ENCODE measurements at places on chromosomes 11 and 22. TPM values are rescaled to one million over a fixed set of nuclear protein-coding genes. Genes with fewer than 3 reads are reported as not detected.

KCNK7 gene
- not detected for total RNA-seq

SSTR3 gene
- total RNA-seq = 0.37 TPM

UCP3 gene
- total RNA-seq = 0.58 TPM

FAM227A gene
- 39.1 TPM for total RNA-seq

RPL3 gene
- total RNA-seq = 940 TPM

CRYBB3 gene
- total RNA-seq = not detected

CNGA4 gene
- not detected for total RNA-seq

LRRN4CL gene
- total RNA-seq = 14.2 TPM

PRAME gene
- not detected for total RNA-seq

TIMM10B gene
- total RNA-seq = 103 TPM

DMC1 gene
- 10.1 TPM for total RNA-seq

ARHGAP8 gene
- total RNA-seq = 8.4 TPM

ACER3 gene
- total RNA-seq = 20.4 TPM

EIF3D gene
- total RNA-seq = 153 TPM

ZNF215 gene
- total RNA-seq = 0.89 TPM

DRAP1 gene
- 18.7 TPM for total RNA-seq

MIAT gene
- 5.1 TPM for total RNA-seq

TEX54 gene
- total RNA-seq = not detected

LRRC10B gene
- total RNA-seq = 1.3 TPM

EXT2 gene
- 10.5 TPM for total RNA-seq

SCGB2A2 gene
- total RNA-seq = not detected

PGA5 gene
- 67.5 TPM for total RNA-seq

HEPN1 gene
- not detected for total RNA-seq

MFRP gene
- total RNA-seq = not detected

DGCR6 gene
- total RNA-seq = not detected

DPAGT1 gene
- total RNA-seq = 2.3 TPM

GRM5 gene
- not detected for total RNA-seq

SLC35F2 gene
- 6.6 TPM for total RNA-seq

BIRC3 gene
- total RNA-seq = 18.1 TPM

INS gene
- not detected for total RNA-seq

OR4C5 gene
- total RNA-seq = not detected

AGBL2 gene
- not detected for total RNA-seq

MARK2 gene
- 128 TPM for total RNA-seq

OPCML gene
- total RNA-seq = not detected

CD6 gene
- 2.3 TPM for total RNA-seq

TPST2 gene
- 13.8 TPM for total RNA-seq

EFCAB6 gene
- 10.5 TPM for total RNA-seq
